Cerebellar cortex (tissue), 1 donor: ENCODE measurements at places on chromosomes 3 and 15.
A peak's percentile ranks its signal among the peaks of the same experiment; 100 is the strongest.

- DNase-seq = no peak
Observed at GRCh38 chr3:184354754-184355153, 6.7 kb downstream of the CLCN2 start.

- DNase-seq = no peak
Observed at GRCh38 chr15:61528581-61528910, 299.4 kb upstream of the RORA start.

DNA sequence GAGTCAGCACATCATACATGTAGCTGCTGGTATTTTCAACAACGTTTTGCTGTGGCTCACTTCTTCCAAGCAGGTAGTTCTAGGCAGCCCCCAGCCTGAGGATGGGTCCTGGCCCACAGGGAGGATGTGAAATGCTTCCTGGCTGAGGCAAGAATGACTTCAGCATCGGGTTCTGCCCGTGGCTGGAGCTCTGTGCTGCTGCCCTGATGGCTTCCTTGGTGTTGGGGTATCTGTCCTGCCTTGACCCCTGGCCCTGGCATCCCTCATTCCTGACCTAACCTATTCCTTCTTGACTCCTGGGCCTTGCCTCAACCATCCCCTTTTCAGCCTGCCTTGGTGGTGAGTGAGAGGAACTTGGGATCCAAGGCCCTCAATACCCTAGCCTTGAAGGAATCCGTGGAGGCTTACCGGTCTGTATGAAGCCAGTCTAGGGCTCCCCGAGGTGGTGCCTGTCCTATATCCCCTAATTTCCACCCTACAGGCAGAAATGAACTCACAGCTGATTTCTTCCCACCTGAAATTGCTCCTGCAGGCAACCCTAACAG is 300.6 kb downstream of the TLE3 start:
- no peak for DNase-seq

DNA sequence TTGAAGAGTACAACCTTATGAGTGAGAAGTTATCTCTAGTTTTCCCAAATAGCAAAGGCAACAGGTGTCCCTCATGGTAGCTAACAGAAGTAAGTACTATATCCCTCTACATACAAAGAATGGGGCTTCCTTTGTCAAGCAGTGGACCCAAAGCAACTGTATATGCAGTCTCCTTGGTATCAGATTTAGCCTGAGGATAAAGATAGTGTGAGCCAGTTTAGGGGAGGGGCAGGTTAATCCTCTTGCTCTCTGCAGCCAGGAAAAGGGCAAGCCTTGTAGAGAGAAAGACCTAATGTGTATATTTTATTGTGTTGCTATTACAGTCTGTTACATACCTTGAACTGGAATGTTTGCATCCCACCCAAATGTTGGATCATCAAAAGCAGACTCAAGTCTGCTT is 117.9 kb upstream of the COL8A1 start:
- no peak for DNase-seq

DNA sequence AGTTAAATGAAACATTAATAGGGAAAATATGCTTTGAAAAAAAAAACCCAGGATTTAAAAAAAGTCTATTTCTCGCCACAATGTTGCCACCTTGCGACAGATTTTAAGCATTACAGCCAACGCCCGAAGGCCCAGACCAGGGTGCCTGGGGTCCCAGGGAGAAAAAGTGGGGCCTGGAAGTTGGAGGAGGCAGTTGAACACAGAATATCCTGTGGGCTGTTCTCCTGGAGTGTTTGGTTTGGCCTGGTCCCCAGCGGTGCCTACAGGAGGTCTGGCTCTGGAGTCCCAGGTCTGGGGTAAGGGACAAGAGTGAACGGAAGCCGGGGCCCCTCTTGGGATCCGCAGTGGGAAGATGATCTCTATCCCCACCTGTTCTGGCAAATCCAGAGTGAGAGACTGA is 3.4 kb downstream of the RNU6-1 start:
- peak; percentile 48 for DNase-seq

- DNase-seq = no peak
Observed at GRCh38 chr3:101532783-101533602, 20.0 kb upstream of the SENP7 start.

GRCh38 chr3:21062831-21063294 is 688.1 kb downstream of the ZNF385D start:
- DNase-seq = peak; percentile 3
